ENCODE measurements at places on chromosomes 7 and 10.

DNA sequence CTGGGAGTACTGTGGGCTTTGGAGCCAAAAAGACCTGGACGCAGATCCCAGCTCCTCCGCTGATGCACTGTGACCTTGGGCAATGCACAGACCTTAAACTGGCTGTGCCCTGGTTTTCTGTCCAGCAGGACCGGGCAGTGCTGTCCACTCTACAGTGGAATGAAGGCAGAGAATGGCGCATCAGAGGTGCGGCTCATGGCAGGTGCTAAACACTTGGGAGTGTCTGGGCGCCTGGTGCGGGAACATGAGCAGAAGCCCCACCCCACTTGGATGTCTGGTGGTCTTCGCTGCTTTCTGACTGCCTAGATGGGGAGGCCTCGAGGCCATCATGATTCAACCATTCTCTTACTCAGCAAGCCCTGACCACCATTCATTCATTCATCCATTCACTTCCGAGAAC lies 153.7 kb downstream of the GRK5 start:
- DNase-seq: no peak

DNA sequence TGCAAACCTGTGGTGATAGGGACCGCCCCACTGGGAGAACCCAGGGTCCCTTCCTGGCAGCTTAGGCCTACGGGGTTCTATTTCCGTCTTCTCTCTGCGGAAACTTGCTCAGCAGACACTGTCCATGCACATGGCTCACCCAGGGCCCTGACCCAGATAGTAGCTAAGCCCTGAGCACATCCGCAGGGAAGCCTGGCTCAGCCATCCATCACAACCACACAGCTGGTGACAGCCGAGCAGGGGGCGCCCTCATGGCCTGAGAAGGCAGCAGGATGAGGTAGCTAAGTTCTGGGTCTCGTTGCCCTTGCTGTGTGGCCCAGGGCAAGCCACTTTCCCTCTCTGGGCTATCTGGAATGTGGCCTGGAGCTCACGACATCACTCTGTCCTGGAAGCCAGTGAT lies 23.3 kb downstream of the NPTX2 start:
- no peak for DNase-seq

GRCh38 chr7:136293841-136294391 lies 316.8 kb upstream of the MTPN start:
- DNase-seq: no peak

- DNase-seq: no peak
Observed at GRCh38 chr10:3424111-3424851, 251.7 kb upstream of the PITRM1 start.

DNA sequence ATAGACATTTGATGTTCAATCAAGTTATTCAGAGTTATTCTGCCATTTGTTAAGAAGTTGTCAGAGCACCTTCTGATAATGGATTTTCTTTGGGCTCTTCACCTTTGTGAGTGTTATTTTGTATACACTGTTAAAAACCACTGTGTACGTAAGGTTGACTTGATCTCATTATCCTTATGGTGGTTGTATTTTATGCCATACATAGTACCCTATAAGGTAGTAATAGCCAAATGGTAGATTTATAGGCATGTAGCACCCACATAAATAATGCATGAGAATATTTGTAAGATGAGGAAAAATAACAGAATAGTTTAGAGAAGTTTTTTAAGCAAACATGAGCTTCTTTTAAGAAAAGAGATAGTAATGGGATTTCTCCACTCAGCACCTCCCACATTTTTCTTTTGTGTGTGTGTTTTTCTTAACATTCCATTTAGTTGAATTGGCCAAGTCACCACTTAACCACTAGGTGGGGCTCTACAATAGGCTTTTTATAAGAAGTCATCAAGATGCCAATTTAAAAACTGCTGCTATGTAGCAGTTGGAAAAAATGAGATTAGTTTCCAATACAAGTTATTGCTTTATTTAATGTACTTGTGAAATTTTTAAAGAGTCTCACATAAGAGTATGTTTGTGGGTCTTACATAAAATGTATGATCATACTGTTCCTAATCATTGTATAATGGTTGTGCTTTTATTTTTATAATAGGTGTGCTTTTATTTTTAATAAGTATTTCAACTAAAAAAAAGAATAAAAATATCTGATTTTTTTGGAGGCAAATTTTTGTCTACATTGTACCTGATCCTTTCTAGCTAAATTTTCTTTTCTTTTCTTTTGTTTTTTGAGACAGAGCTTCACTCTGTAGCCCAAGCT lies 41.1 kb upstream of the STMP1 start:
- DNase-seq: peak; percentile 74

- no peak for DNase-seq
Observed at GRCh38 chr7:23212841-23213240, 31.0 kb downstream of the NUP42 start.

DNA sequence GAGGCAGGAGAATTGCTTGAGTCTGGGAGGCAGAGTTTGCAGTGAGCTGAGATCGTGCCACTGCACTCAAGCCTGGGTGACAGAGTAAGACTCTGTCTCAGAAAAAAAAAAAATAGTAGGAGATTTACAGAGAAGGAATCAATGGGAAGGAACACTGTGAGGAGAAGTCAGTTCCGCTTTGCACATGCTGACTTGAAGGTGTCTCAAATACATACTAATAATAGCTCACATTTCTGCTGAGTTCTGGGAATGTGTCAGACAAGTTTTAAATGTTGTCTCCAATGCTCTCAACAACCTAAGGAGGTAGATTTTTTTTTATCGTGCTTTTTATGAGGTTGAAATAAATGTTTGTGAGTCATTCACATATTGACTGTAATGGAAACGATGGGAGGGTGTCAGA lies 654.9 kb upstream of the CELF2 start:
- DNase-seq: no peak

- DNase-seq: no peak
Observed at GRCh38 chr7:30207376-30207775, 72.6 kb downstream of the MTURN start.

DNA sequence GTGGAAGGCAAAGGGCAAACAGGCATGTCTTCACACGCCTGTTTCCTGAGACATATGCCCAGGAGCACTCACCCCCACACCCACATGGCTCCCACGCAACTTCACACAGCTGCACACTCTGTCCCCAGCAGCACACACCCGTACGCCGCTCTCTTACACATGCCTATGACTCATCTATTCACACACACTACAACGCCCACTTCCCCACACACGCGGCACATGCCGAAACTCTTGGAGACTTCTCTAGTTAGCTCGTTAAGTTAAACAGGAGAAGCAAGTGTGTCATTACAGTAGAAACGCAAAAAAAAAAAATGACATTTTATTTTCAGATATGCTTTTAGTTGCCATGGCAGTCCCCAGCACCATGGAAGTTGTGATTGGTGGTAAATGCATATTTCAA lies 6.7 kb downstream of the CALN1 start:
- DNase-seq: peak; percentile 12

DNA sequence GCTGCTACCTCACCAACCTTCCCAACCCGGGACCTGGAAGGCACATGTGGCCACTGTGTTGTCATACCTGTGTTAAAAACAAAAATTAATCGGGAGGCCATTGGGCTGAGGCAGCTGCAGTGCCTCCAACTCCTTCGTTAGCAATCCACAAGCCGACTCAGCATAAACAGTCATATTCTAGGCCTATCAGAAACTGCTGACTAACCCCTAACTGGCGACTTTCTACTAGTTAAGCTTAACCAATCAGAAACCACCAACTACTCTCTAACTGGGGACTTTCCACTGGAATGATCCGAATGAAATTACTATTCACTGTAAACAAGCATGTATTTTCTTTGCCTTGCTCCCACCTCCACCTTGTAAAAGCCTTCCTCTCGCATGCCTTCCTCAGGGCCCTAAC lies 14.1 kb upstream of the TMEM72 start:
- DNase-seq: no peak

DNA sequence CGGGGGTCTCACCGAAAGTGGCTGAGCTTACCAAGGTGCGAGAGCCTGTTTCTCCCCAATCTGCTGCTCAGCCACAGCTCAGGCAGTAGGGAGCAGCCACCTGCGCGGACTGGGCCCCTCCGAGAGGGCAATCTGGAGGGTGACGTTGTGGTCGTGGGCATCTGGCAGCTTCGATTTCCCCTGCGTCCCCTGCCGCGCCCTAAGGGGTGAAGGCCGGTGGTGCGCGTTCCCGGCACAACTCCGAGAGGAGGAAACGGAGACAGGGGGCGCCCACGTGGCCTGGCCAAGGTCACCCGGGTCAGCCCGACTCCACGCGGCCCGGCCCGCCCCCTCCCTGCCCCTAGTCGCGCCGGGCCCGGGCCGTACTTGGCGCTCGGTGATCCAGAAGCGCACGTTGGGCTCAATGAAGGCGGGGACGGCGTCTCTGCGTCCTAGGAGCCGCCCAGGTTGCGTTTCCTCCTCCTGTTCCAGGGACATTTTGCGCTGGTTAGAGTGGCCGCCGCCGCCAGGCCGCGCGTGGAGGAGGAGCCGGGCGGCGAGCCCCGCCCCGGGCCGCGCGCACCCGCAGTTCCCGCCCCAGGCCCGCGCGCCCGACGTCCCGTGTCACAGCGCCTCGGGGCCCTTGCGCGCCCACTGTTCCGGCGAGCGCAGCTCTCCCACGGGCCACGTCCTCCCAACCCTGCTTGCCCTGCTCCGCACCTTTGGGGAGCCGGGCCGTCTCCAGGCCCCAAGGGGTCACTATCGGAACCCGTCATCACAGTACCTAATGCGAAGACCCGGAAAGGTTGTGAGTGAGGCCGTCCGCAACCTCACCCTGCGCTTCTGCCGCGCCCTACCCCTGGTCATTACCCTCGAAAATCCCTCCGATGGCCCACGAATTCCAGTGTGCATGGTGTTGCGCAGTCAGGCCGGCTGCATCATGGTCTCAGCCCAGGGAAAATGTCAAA lies at the start of gene SFXN4:
SFXN4 (minus strand) TSS at position 544 of the 947 bp plus-strand sequence; CDS start at position 477, 67 bp downstream.
- DNase-seq: peak; percentile 14

GRCh38 chr7:43042302-43042701 lies 70.1 kb upstream of the HECW1 start:
- DNase-seq: no peak

DNA sequence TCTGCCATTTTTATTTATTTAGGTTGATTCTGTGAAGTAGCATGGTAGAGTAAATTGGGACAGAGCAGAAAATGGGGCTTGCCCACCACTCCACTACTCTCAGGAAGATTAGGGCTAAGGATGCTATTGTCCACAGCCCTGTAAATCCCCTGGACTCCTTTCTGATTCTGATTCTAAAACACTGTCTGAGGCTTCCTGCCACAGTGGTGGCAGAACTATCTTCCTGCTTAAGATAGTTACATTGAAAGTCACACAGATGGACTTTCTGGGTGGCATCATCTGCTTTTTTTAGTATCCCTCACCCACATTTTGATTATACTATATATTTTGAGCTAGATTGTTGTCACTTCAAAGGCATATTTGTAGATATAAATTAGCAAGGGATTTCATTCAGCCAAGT lies 50.0 kb downstream of the SPAM1 start:
- no peak for DNase-seq

DNA sequence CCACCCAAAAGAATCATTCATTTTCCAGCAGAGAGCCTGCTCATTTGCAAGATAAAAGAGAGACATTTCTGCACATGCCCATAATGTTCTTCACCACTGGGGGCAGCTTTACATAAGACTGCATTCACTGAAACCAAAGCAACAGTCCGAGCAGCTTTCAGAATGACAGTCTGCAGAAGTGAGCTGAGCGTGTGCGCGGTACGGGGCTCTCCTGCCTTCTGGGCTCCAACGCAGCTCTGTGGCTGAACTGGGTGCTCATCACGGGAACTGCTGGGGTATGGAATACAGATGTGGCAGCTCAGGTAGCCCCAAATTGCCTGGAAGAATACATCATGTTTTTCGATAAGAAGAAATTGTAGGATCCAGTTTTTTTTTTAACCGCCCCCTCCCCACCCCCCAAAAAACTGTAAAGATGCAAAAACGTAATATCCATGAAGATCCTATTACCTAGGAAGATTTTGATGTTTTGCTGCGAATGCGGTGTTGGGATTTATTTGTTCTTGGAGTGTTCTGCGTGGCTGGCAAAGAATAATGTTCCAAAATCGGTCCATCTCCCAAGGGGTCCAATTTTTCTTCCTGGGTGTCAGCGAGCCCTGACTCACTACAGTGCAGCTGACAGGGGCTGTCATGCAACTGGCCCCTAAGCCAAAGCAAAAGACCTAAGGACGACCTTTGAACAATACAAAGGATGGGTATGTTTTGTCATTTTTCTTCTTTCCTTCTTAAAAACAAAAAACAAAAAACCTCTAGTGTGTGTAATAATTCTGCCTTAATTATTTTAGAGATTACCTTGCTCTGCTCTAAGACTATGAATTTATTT lies at the start of gene LRRTM3:
LRRTM3 (plus strand) TSS at position 141 of the 820 bp plus-strand sequence.
- DNase-seq: no peak

DNA sequence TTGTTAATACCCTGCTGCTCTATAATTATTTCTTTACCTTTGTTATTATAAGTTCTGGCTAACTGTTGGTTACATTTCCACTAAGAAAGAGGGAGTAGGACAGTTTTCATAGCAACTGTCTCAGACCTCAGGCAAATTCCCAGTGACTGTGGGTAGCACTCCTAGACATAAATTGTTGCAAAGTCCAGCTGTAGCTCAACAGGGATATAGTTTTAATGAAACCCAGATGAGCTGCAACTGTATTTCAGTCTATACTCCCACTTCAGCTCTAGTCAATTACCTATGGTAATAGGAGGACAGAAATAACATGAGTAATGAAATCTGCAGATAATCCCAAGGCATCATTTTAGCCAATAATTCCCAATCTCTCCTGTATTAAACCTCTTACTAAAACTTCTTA lies 103.0 kb upstream of the SEMA3A start:
- DNase-seq: no peak

DNA sequence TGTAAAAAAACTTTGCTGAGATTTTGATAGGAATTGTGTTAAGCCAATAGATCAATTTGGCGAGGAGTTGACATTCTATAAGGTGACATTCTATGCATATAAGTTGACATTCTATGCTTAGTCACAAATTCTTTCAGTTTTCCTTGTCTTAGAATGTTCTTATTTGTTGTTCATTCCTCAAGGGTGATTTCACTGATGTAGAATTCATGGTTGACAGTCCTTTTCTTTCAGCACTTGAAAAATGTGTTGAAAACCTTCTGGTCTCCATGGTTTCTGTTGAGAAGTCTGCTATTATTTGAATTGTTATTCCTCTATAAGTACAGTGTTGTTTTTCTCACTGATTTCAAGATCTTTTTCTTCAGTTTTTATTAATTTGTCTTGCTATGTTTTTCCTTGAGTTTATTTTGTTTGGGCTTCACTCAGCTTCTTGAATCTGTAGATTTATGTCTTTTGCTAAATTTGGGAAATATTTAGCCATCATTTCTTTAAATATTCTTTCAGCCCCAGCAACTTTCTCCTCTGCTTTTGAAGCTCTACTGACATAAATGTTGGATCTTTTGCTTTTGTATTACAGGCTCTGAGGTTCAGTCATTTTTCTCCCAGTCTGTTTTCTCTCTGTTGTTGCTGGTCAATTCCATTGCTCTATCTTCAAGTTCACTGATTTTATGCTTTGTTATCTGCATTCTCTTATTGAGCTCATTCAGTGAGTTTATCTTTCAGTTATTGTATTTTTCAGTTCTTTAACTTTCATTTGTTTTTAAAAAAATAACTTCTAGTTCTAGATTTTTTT lies 154.9 kb downstream of the SDK1 start:
- no peak for DNase-seq

DNA sequence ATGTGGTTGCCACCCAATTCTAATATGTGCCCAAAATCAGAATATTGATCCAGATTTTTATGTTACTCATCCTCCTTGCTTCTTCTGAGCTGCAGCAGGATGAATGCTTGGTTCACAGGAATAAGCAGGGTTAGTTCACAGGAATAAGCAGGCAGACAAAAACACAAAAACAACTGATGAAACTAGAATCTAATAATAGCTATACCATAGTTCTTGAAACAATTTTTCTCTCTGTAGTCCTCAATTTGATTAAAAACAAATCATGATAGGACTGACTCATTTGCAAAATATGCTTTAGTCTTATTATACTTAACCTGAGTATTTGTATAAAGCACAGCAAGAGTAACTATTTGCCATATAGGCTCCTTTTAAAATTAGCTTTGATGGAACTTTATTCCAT lies 24.4 kb upstream of the ARHGAP12 start:
- DNase-seq: no peak

All from ascending aorta (tissue), 2 donors.